ENCODE measurements at places on chromosomes 1 and 21.

DNA sequence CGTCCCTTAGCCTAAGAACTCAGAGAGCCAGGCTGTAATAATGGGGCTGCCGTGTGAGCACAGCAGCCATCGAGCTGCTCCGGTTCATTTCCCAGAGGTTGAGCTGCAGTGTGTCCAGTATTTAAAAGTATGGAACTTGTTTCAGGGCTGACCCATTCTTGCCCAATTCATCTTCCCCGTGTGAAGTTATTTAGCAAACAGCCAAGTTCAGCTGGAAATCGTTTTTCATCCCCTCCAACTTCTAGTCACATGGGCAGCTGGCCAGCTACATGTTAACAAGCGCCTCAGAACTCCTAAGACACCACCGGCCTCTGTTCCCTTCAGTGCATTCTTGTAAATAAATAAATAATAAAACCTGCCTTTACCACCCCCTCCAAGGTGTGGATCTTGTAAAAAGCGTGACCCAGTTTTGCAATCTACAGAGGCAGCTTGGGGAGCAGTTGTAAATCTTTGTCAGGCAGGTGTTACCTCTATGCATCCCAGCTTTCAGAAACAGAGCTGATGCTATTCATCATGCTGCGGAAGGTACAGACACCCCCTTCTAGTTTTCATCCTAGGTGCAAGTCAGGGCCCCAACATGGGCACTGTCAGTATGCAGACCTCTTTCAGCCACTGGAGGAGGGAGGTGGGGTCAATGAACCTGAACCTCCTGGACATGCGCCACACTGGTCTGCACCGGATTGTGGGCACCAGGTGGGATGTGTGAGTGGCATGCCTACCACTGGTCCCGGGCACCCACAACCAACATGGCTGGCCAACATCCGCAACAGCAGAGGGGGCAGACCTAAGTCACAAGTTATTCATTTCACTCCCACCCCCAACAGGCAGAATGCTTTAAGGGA lies 18.7 kb upstream of the KNCN start:
- H3K27ac ChIP-seq, result no peak overlapping the region
- no peak overlapping the region for H3K4me3 ChIP-seq
- no peaks in the 10 kb centered on the region for H3K4me1 ChIP-seq
- no peaks in the 10 kb centered on the region for H3K36me3 ChIP-seq

DNA sequence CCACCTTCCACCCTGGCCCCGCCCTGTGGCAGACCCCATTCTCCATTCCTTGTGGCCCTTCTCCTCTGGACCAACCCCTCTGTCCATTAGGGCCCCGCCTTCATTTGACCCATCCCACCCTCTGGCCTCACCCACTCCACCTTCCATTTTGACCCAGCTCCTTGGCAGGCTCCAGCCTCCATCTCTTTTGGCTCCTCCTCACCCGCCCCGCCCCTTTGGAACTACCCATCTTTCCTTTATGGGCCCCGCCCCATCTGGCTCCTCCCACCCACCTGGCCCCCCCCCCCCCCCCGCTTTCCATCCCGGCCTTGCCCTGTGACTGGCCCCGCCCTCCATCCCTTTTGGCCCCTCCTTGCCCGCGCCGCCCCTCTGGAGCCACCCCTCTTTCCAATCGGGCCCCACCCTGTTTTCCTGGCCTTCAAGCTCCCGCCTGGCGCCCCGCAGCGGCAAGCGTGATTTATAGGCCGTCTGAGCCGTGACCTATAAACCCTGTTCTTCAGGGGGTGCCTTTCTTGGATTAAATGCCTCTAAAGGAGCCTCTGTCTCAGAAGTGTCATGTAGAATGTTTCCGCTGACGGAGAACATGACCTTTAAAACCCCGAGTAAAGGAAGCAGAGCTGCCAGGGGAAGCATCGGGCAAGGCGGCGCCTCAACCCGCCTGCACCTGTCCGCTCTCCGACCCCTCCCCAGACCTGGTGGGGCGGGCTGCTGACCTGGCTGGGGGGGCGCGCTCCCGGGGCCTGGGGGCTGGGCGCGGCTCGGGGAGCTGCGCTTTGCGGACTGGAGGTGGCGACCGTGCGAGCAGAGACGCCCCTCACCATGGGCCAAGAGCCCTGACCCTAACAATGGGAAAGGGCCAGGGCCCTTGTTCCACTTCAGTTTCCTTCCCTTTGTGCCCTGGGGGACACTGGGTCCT lies 178.0 kb downstream of the CAMTA1 start:
- H3K4me3 ChIP-seq, result peak overlapping the region; percentile 1
- H3K27me3 ChIP-seq, result peaks cover 22% of the 10 kb centered on the region
- H3K27ac ChIP-seq, result no peak overlapping the region
- peaks cover 4% of the 10 kb centered on the region for H3K4me1 ChIP-seq
- DNase-seq, result no peak

DNA sequence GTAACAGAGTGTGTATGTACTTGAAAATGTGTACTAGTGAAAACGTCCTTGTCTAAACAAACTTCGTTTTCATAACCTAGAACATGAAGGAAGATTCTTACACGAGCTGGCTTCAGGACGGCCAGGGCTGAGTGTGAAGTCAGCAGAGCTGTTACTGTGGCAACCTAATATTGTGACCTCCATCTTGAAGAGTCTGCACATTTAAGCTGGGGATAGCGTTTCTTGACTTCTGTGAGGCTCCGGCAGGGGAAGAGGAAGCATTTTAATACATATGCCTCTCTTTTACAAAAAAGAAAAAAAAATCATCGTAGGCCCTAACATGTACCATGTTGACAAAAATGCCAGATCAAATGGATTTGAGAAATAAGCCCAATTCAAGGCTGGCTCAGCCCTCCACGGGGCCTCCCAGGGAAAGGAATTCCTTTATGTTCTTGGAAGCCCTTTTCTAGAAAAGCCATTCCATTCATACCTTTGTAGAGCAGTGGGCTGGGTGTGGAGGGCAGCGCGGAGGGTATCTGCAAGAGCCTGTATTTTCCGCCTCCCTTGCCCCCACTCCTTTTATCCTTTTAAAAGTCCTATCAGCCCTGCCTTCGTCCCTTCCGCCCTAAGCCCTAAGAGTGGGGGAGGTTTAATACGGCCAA lies 51.1 kb downstream of the SIM2 start:
- H3K36me3 ChIP-seq, result no peaks in the 10 kb centered on the region
- no peaks in the 10 kb centered on the region for H3K4me1 ChIP-seq
- peaks cover 7% of the 10 kb centered on the region for H3K27me3 ChIP-seq
- no peak for DNase-seq
- H3K27ac ChIP-seq, result no peak overlapping the region

- no peaks in the 10 kb centered on the region for H3K36me3 ChIP-seq
- no peak overlapping the region for H3K27ac ChIP-seq
- no peak for DNase-seq
- H3K4me1 ChIP-seq, result peaks cover 4% of the 10 kb centered on the region
Measured at GRCh38 chr1:175128523-175128922, 60.9 kb downstream of the TNN start.

GRCh38 chr1:57279909-57280666 lies 143.8 kb downstream of the DAB1 start:
- no peak for DNase-seq
- H3K36me3 ChIP-seq, result no peaks in the 10 kb centered on the region
- no peaks in the 10 kb centered on the region for H3K27me3 ChIP-seq
- no peak overlapping the region for H3K27ac ChIP-seq
- no peak overlapping the region for H3K4me3 ChIP-seq

- no peaks in the 10 kb centered on the region for H3K4me1 ChIP-seq
- H3K27ac ChIP-seq, result no peak overlapping the region
- H3K27me3 ChIP-seq, result no peaks in the 10 kb centered on the region
- H3K4me3 ChIP-seq, result no peak overlapping the region
- DNase-seq, result no peak
- no peaks in the 10 kb centered on the region for H3K36me3 ChIP-seq
Measured at GRCh38 chr1:177793900-177794299, 176.0 kb downstream of the SEC16B start.

DNA sequence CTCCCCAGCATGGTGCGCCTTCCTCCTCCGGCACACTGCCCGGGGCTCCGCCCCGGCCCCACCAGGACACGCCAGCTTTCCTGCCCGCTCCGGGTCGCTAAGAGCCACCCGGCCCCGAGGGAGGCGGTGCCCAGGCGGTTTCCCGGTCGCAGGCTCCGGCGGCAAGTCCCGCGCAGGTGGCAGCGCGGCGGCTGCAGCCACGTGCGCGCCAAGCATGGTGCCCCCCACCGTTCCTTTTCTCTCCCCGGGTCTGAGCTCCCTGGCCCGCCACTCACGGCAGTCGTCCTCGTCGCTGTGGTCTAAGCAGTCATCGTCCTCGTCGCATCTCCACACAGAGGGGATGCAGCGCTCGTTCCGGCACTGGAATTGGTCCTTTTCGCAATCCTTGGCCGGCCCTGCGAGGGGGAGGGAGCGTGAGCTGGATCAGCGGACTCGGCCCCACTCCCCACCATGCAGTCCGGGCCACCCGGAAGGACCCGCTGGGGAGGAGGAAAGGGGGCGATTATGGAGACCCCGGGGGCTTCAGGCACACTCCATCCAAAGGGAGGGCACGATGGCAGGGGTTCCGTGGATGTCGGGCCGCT lies 1.2 kb downstream of the LRP8 start:
- DNase-seq, result no peak
- H3K4me3 ChIP-seq, result peak overlapping the region; percentile 92
- H3K27me3 ChIP-seq, result no peaks in the 10 kb centered on the region
- H3K27ac ChIP-seq, result no peak overlapping the region

DNA sequence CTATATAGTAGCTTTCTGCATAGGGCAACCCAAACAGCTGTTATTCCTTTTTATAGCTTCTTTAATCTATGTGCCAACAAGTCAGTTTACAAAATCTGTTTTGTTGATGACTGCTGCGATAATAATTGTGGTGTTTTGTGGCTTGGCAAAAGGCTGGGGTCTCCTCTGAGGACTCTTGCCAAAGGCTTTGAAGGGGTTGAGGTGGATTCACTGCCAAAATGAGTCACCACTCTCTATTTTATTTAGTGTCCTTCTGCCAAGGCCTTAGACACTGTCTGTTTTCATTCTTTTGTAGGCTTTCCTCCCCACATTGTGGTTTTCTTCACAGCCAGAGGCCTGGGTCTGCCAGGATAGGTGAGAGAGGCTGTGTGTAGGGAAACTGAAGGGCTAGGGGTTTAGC lies 161.8 kb downstream of the NFIA start:
- H3K36me3 ChIP-seq, result no peaks in the 10 kb centered on the region
- peak overlapping the region; percentile 54 for H3K27ac ChIP-seq
- no peak for DNase-seq
- no peaks in the 10 kb centered on the region for H3K27me3 ChIP-seq
- H3K4me3 ChIP-seq, result no peak overlapping the region

DNA sequence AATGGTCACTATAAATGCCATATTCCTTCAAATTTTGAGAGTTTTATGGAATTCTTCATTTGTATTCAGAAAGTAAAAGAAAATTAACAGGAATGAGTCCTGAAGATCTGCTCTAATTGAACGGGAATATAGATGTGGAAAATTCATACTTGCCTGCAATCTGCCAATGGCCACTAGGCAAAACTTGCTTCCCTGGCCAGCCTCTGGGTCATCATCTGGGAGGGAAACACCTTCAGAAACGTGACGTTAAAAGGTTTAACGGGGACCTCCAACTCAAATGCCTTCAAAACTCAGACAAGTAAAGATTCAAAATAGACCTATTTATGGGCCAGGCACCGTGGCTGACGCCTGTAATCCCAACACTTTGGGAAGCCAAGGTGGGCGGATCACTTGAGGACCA lies 21.7 kb upstream of the CTSK start:
- no peaks in the 10 kb centered on the region for H3K4me1 ChIP-seq
- H3K4me3 ChIP-seq, result no peak overlapping the region
- no peak for DNase-seq
- H3K27me3 ChIP-seq, result no peaks in the 10 kb centered on the region
- no peak overlapping the region for H3K27ac ChIP-seq

DNA sequence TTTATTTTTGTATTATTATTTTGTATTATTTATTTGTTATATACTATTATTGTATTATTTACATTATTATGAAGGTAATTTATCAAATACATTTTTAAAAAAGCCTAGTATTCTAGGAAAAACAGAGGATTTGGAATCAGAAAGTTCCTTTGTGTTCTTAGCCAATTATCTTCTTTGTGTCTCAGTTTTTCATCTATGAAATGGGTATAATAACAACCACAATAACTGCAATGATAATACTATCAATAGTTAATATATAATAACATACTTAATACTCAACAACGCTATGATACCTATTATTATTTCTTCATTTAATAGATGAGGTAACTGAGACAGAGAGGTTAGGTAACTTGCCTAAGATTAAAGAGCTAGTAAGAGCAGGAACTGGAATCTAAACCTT lies 80.4 kb upstream of the GNG4 start:
- H3K4me3 ChIP-seq, result no peak overlapping the region
- H3K27me3 ChIP-seq, result no peaks in the 10 kb centered on the region
- no peaks in the 10 kb centered on the region for H3K4me1 ChIP-seq

GRCh38 chr1:233497679-233498078 lies 116.2 kb upstream of the KCNK1 start:
- no peaks in the 10 kb centered on the region for H3K4me1 ChIP-seq
- no peaks in the 10 kb centered on the region for H3K36me3 ChIP-seq
- DNase-seq, result no peak
- H3K27ac ChIP-seq, result no peak overlapping the region
- no peaks in the 10 kb centered on the region for H3K27me3 ChIP-seq

DNA sequence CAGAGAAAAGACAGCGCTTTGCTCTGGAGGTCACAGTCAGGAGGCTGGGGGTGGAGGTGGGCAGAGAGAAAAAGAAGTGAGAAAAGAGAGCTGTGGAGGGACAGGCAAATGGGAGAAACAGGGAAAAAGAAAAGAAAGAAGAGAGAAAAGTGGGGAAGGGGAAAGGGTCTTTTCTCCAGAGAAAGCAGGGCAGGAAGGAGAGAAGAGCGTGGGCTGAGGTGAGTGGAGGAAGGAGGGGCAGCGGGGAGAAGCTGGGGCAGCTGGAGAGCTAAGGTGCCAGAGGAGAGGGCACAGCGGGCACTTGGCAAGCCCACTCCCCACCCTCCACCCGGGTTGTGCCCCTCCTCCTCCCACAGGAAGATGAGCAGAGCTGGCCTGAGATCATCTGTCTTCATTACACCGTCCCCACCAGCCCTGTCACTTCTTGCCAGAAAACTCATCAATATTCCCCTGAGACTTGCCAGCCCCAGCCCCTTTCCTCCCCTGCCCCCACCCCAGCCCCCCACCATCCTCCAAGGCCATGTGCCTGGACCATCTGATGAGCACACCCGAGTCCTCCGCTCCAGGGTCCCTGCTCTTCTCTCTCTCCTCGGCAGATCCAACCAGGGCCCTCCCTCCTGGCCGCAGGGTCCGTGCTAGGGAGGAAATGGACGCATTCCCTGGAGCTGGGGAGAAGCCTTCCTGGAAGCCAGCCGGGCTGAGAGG lies 17.0 kb upstream of the BLACAT1 start:
- no peak overlapping the region for H3K4me3 ChIP-seq
- H3K27ac ChIP-seq, result no peak overlapping the region
- DNase-seq, result no peak

- H3K4me3 ChIP-seq, result no peak overlapping the region
- no peak for DNase-seq
- no peak overlapping the region for H3K27ac ChIP-seq
- no peaks in the 10 kb centered on the region for H3K27me3 ChIP-seq
Measured at GRCh38 chr1:85700422-85700821, 7.8 kb downstream of the ZNHIT6 start.

- H3K4me1 ChIP-seq, result no peaks in the 10 kb centered on the region
- no peaks in the 10 kb centered on the region for H3K36me3 ChIP-seq
- peak overlapping the region; percentile 65 for H3K27ac ChIP-seq
- H3K4me3 ChIP-seq, result no peak overlapping the region
Measured at GRCh38 chr21:42080788-42081083, 9.6 kb downstream of the UMODL1 start.

Measured in breast epithelium (tissue), 4 donors.